Naive B cell (primary cell): ENCODE measurements at places on chromosomes 2 and 18.

DNA sequence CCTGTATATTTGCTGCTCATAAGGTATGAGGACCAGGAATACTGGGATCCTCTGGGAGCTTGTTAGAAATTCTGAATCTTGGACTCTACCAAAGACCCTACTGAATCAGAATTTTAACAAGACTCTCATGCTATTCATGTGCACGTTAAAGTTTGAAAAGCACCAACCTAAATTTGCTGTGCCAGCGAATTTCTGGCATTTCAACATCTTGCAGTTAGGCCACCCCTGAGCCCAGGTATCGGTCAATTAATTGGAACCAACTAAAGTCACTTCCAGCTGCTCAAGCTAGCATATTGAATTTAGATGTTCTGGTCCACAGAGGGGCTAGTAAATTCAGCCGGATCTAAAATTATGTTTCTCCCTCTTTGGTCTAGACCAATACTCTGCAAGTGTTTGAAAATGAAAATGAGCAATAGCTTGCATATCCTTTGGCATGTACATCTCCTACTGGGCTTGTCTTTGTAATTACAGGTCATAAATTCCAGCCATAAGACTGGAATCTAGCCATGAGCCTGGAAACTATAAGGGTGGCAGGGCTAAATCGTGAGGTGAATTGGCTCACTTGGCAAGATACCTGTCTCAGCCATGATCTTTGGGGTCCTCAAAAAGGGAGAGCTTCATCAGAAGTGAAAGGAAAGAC is 72.4 kb downstream of the SKA1 start:
- no peak for DNase-seq

DNA sequence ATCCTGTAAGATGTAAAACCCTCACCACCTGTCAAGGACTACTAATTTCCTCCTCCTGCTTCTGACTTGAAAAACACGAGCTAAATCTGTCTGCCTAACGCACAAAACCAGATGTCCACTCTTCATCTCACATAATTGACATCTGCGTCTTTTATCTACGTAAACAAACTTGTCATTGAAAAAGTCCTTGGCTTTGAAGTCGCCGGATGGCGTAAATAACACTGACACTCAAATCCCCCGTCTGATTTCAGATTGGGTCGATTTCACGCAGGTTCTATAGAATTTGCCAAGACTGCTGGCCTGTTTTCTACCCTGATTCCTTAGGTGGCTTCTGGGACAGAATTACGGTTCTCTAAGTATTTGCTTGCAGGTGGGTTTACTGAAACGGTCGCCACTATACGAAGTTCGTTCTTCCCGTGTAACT is 539 bp upstream of the MOB4 start:
- DNase-seq = no peak

DNA sequence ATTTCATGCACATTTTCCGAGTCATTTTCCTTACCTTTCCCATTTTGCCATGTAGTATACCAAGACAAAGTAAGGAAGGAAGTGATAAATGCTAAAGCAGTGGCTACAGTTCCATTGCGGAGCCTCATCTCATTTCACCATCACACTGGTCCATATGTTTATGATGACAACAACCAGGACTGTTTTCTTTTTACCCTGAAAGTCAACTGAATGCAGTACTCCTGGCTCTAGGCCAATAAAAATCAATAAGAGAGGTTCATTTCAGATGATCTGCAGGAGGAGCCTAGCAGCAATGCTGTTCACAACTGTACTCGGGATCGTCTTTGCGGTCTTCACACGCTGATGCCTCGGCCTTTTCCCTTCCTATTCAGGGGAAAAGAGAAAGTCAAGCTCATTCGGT is 4.7 kb downstream of the MGAT4A start:
- no peak for DNase-seq

GRCh38 chr2:205405194-205405593 is 277.1 kb upstream of the NRP2 start:
- no peak for DNase-seq

DNA sequence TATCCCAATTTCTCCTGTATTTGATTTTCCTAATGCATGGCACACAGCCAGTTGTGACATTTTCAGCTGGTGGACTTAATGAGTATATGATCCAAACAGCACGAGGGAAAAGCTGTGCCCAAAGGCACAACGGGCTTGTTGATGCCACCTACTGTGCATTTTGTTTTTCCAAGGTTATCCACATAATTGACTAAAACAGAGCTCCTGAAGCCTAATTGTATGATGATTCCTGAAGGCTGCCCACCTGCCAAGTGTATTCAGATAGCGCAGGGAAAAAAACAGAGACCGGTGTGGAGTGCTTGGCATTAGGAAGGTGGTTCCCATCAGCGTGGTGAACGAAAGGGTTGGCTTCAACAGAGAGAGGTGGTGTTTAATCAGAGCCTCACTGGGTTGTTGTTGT is 14.9 kb downstream of the RBMS1 start:
- no peak for DNase-seq

GRCh38 chr2:233855345-233855744 is 1.0 kb upstream of the HJURP start:
- DNase-seq = no peak

- DNase-seq = no peak
Observed at GRCh38 chr2:237485844-237486243, 1.2 kb upstream of the MLPH start.
